ENCODE measurements at places on chromosomes 6 and 20. TPM values are rescaled to one million over a fixed set of nuclear protein-coding genes. Genes with fewer than 3 reads are reported as not detected.

- DNase-seq, result no peak
Observed at GRCh38 chr20:60371384-60371783, 413.2 kb downstream of the CDH26 start.

GRCh38 chr6:33373960-33374910 lies 17.4 kb upstream of the KIFC1 start:
- DNase-seq, result no peak

DNA sequence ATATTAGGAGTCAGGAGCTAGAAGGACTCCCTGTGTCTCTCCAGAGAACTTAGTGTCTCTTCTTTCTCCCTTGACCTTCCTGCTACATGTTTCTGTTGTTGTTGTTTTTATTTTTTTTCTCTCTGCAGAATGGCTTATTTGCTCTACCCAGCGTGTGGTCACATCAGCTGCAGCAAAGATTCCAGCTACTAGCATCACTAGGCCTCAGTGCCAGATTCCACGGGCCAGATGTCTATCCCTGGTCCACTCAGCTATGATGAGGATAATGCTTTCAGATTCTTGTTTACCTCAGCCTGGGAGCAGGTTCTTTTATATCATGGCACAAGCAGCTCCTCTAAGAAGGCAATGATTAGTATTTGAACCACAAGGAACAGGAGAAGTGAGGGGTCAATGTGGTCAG lies 110.0 kb downstream of the PLCB1 start:
- no peak for DNase-seq

DNA sequence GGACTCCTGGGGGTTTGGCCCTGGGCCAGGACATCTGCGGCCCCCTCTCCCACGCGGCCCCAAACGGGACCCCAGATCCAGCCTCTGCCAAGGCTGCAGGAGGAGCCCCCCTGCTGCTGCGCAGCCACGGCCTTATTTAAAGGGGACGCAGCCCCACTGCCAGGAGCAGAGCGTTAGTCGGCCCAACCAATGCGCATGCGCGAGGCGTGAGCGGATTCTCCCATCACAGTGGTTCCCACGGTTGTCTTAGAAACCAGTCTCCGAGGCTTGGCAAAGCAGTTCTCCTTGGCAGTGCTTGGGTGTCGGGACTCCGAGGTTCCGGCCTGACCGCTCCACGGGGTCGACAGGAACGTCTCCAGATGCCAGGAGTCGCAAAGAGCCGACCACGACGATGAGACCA lies 288.3 kb upstream of the ZNF337 start:
- DNase-seq, result no peak

- no peak for DNase-seq
Observed at GRCh38 chr6:92109256-92109655, 1310.1 kb downstream of the EPHA7 start.

Gene PBX2
- polyA plus RNA-seq, result 181 TPM

Gene CST5
- not detected for polyA plus RNA-seq

DNA sequence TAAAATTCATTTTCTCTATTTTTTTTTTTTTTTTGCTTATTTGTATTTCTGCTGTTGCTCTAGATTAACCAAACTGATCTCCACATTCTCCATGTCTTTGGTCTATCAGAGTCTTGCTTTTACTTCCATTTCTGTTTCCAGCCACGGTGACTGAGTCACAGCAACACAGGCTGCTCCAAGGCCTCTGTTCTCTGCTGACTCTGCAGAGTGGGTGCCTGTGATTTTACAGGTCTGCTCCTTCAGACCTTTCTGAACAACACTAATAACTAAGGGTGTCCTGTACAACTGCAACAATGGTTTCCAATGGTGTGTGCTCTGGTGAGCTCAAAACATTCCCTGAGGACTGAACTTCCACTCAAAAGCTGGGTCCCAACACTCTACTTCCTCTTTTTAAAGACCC lies 102.3 kb upstream of the BMP2 start:
- no peak for DNase-seq

- DNase-seq, result peak; percentile 69
Observed at GRCh38 chr6:57221191-57221935, 744 bp downstream of the RAB23 start.

DNA sequence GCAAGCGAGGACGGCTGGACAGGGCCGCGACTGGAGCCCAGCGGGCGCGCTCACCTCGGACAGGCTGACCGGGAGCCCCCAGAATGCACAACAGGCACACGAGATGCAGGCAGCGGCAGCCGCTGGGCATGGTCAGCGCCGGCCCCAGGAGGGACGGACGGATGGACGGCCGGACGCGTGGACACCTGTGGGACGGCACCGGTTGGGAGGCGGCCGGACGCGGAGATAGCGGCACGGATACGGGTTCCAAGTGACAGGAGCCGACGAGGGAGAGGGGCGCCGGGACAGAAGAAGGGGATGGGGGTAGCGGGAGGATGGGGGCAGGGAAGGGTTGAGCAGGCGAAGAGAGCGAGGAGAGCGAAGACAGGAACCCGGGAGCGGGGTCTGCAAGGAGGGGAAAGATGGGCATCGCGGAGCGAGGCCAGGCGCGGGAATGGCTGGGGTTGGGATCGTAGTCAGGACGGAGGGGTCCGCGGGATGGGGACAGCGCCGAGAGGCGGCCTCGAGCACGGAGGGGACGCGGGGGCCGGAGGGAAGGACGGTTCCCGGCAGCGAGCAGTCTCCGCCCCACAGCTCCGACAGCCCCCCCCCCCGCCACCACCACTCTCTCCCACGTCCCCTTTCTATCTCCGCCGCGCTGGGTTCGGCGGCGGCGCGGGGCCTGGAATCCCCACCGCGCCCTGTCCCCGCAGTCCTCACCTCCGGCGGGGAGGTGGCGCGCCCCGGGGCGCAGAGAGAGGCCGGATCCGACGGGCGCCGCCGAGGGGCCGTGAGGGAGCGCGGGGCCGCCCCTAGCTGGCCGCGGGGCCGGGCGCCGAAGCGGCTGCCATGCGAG lies 435 bp downstream of the DLK2 start:
- peak; percentile 61 for DNase-seq

Gene PRICKLE4
- 11.2 TPM for polyA plus RNA-seq

- DNase-seq, result no peak
Observed at GRCh38 chr20:44959638-44960102, 527 bp downstream of the TOMM34 start.

- peak; percentile 65 for DNase-seq
Observed at GRCh38 chr6:160455541-160456213, 107.5 kb downstream of the SLC22A3 start.

Gene SRXN1
- 8.0 TPM for polyA plus RNA-seq

- DNase-seq, result no peak
Observed at GRCh38 chr20:7540018-7540417, 400.2 kb downstream of the HAO1 start.

Data from right lung (tissue), 10 donors.